ENCODE measurements at places on chromosomes 4 and X. TPM values are rescaled to one million over a fixed set of nuclear protein-coding genes. Genes with fewer than 3 reads are reported as not detected.
A peak's percentile ranks its signal among the peaks of the same experiment; 100 is the strongest.

- no peak for DNase-seq
Observed at GRCh38 chrX:31280580-31280979, 208.7 kb upstream of the FTHL17 start.

Gene NAA10
- polyA plus RNA-seq = 230 TPM

GRCh38 chr4:15754323-15754722 lies 23.8 kb upstream of the CD38 start:
- DNase-seq = no peak

GRCh38 chr4:112751447-112751846 lies 114.5 kb downstream of the LARP7 start:
- DNase-seq = no peak

Gene TSPAN6
- 51.7 TPM for polyA plus RNA-seq

DNA sequence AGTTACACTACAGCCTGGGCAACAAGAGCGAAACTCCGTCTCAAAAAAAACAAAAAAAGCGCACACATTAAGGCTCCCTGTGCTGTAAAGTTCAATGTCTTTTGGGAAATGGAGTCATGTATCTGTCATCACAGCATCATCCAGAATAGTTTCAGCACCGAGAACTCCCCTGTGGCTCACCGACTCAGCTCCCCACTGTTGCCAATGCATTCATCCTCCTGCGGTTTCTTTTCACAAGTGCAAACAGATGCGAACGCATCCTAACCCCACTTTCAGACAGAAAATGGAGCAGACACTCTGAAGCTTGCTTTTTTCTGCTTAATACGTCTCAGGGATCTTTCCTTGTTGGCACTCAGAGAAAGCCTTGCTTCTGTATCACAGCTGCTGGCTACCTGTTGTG lies 13.8 kb upstream of the SH3TC1 start:
- DNase-seq = no peak

DNA sequence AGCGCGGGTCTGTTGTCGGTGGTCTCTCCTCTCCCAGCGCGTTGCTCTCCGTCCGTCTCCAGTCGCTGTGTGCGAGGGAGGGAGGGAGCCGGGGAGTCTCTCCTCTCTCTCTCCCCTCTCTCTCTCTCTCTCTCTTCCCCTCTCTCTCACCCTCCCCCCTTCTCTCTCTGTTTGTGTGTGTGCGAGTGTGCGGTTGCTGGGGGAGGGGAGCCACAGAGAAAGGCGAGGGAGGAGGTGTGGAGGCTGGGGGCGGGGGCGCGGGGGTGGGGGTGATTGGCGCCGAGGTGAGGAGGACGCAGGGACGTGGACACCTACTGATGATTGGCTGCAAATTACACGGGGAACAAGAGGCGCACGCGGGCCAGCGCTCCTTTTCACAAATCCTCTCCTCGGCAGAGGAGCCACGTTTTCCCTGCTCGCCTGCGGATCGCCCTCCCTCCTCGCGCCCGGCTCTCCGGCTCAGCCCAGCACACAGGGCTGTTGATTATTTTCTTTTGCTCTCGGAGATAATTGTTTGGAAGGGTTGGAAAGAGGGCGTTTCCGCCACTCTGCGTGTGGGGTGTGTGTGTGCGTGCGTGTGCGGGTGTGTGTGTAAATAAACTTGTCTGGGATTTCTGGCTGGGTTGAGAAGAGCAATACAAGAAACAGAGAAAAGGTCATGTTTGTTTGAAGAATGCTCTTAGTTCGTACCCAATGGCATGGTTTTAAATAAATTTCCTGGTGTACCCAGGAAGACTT lies at the start of gene CXXC4:
Gene CXXC4, minus strand, starts transcription at position 73 of the 738 bp plus-strand sequence. CDS start 3,092 bp downstream, outside the sequence.
- peak; percentile 18 for DNase-seq

DNA sequence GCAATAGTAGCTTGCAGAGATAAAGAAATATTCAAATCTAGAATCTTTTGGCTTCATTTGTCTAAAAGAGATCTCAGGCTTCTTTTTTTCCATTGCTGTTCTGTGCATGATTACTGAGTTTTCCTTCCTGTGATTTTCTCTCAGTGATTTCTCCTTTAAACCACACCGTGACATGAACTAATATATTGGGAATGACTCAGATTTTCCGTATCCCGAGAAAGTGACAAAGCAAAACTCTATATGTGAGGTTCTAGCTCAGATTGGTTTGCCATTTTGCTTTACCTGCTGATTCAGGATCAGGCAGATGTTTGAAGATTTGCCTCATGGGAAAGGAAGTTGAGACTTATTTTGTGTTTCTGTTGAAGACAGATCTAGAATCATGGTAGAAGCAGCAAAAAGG lies 59.4 kb downstream of the MTHFD2L start:
- no peak for DNase-seq

GRCh38 chr4:113455061-113455460 lies 306.5 kb downstream of the CAMK2D start:
- no peak for DNase-seq

DNA sequence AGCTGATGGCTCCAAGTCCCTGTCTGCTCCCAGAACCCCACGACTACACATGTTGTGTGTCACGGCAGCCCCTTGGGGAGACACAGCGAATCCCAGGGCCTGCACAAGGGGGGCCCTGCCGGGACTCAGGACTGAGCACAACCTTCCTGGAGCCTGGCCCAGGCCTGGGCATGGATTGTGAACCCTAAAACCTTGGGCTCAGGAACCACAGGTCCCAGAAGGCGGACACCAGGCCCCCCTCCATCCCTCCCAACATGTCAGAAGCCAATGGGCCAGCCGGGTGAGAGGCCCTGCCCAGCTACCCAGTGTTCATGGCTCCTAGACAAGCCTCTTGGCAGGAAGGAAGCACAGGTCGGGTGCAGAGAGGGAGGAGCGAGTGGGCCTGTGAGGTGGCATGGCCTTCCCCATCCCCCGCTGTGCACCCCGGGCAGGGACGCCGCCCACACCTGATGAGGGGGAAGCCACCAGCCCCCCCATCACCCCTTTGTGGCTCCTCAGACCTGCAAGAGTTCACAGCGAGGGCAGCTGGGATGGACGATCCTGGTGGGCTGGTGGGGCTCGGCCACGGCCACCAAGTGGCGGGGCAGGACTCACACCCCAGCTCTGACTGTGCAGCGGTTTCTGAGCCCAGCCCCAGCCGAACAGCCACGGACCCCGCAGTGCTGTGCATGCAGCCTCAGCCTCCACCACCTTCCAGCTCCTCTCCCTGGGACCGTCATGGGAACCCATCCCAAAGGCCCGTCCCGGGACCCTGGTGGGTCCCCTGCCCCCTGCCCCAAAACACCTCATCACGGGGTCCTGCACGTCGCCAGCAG lies 3.7 kb downstream of the PDE6B start:
- no peak for DNase-seq

Measured in A549 (cell line).